ENCODE measurements at places on chromosomes 2 and 18.

- DNase-seq = no peak
Observed at GRCh38 chr2:235521844-235522243, 28.0 kb downstream of the AGAP1 start.

- no peak for DNase-seq
Observed at GRCh38 chr2:113278073-113278741, 514 bp downstream of the PAX8 start.

- no peak for DNase-seq
Observed at GRCh38 chr18:12543697-12544096, 114.2 kb downstream of the SPIRE1 start.

GRCh38 chr2:225400060-225400511 is 576 bp downstream of the NYAP2 start:
- no peak for DNase-seq

DNA sequence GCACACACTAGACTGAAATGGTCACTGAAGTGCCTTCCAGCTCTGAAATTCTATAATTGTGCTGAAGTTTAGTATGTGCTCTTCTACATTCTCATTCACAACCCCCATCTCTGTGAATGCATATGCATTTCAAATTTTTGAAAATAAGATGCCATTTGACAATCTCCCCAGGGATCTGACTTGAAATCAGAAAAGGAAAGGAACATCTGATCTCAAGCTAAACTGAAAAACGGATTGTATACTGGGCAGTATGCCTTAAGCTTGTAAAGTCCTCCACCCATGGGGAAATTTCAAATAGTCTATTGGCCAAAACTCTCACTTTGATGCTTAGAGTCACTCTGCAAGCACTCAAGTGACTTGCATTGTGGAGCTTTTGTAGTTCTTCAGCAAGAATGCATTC is 22.9 kb downstream of the FAP start:
- no peak for DNase-seq

- DNase-seq = no peak
Observed at GRCh38 chr2:55103046-55103445, 52.8 kb upstream of the RTN4 start.

DNA sequence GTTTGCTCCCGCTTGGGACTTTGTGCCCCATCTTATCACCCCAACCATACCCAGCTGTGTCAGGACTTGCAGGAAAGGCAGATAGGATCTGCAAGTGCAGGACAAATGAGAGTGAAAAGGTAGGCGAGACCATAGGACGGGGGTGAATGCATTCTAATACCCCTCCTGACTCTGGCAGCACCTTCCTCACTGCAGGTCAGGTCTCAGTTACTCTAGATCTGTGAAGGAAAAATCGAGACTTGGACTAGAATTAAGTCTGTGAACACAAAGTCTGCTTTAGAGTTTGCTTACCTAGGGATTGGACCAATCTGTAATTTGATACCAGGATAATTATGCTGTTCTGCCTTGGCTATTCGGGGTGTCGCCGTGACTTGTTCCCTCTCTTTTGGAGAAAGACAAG is 19.7 kb downstream of the NT5DC4 start:
- DNase-seq = no peak

DNA sequence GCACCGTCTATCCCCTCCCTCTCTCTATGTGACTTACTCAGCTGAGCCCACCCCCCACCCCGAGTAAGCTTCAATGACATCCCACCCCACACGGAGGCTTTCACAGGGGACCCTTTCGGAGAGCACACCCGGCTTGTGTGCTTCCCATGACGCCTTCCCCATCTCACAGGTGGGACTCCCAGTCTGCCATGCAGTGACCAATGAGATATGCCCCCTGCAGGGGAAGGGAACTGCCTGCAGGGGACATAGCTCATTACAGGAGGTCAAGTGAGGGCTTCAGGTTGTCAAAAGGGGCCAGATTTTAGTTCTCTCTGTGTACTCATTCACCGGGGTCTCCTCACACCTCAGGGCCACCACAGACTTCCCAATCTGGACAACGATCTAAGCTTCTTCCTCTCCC is 112.6 kb downstream of the GAREM1 start:
- no peak for DNase-seq

DNA sequence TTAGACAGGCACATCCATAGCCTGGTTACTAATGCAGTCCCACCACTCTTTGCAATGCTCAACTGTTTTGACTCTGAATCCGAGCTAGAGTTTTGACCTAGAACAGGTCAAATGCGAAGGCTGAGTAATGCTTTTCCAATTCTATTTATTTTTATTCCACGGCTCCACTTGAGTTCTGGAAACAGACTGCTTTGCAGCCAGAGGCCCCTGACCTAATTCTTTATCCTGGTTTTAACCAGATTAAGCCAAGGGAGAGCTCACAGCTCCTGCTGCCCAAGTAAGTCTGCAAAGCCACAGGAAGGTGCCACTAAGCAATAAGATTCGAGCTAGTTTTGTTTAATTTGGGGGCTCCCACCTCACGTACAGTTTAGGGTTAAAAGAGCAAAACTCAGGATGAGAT is 51.4 kb downstream of the MREG start:
- no peak for DNase-seq

Data from activated CD4-positive, CD25-positive, alpha-beta regulatory T cell treated with anti-CD3 and anti-CD28 coated beads, Interleukin-2, amount 50 U/mL, for 72 hours (primary cell).